ENCODE measurements at places on chromosomes 5 and 9.

DNA sequence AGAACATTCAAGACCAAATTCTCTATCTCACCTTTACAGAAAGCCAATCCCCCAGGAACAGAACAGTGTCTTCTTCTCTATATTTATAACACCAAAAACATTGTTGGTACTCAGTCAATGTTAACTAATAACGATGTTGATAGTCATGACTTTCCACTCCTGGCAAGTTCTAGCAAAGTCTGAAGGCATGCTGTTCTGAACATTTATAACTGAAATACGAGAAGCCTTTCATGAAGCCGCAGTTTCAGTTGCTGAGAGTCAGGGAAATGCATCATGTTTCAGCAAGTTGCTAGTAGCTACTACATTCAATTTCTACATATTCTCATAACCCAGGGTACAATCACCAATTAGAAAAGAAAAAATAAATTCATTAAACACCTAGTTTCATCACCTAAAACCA is 301.4 kb downstream of the PDE4D start:
- peak; percentile 17 for DNase-seq

DNA sequence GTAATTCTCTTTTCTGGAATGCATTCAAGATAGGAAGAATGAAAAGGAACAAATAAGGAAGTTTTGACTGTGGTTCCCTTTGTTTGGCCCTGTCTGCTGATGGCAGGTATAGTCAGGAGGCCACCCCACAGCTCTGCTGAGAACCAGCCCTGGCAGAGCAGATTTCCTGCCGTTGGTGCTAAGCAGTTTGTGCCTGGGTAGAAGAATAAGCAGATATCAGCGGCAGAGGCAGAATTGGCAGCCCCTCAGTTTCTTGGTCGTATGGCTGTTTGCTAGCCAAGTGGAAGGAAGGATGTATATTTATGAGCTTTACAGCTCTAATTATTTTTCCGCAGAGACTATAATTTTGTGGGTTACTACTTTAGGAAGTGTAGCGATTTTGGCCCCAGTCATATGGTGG is 310.2 kb upstream of the RFX3 start:
- DNase-seq, result no peak

DNA sequence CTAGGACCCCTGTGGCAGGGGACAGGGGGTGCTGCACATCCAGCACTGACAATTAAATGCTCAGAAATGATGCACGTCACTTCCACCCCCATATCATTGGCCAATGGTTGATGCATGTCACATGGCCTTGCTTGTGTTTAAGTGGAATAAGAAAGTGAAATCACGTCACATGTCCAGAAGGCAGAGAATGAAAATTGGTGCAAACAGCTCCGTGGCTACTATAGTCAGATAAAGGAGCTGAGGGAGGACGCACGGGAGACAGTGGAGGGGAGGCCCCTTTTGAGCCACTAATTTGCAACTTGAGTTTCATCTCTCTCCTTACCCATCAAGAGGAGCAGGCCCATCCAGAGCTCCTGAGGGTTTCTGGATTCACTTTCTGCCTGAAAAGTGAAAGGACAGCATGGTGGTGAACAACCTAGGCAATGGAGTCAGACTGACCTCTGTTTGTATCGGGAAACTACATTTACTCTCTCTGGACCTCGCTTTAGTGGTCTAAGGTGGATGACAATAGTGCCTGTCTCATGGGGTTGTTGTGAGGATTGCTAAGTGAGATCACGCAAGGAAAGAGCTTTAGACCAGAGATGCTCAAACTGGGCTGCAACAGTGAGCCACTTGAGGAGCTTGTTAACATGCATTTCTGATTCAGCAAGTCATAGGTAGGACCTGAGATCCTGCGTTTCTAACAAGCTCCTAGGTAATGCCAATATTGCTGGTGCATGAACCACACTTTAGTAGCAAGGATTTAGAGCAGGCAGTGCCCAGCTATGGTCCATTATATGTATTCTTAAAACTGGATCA is 133.9 kb upstream of the ADRA1B start:
- DNase-seq, result no peak

DNA sequence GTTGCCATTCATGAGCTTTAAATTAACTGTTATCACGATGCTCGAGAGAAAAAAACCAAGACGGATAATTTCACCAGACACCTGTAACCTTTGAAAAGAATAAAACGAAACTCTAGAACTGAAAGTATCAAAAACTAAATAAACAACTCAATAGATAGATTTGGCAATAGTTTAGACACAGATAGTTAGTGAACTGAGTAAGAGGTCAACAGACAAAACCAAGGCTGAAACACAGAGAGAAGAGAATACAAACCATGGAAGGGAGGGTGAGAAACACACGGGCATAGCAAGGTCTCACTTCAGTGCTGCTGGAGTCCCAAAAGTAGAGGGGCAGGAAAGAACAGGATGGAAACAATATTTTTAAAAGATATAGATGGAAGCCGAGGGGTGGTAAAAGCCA is 3.3 kb upstream of the OR2V1 start:
- no peak for DNase-seq

GRCh38 chr5:39257554-39257953 is 38.2 kb upstream of the FYB1 start:
- DNase-seq, result no peak

GRCh38 chr5:143496943-143497342 is 93.5 kb upstream of the NR3C1 start:
- DNase-seq, result no peak

DNA sequence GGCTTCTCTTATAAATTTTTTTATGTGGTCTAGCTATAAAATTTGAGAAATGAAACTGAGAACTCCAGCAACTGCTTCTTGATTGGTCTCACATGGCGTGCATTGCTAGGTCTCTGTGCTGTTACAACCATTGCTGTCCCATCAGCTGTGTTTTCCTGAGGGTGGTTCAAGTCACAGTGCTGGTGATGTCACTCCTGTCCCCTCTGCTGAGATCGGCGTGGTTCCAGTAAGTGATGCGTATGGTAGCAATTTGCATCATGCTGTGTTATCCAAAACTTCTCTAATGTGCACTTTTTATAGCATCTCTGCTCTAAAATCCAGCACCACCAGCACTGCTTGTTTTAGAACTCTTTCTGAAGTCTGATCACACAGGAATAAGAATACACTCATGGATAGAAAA is 112.6 kb upstream of the ZNF608 start:
- no peak for DNase-seq

DNA sequence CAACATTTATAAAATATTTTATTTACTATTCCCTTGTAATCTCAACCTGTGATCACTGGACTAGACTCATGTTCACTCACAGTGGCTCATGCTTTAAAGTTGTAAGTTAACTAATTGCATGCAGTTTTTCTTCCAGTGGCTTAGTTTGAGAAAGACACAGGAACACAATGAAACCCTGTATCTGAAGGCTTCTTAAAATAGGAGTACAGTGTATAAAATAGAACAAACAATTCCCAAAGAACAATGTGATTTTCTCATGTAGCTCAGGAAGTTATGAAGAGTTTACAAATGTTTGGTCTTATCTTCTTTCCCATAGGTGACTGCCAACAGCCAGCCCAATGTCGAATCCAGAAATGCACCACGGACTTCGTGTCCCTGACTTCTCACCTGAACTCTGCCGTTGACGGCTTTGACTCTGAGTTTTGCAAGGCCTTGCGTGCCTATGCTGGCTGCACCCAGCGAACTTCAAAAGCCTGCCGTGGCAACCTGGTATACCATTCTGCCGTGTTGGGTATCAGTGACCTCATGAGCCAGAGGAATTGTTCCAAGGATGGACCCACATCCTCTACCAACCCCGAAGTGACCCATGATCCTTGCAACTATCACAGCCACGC is 5.9 kb downstream of the RGMB start:
- DNase-seq, result no peak

DNA sequence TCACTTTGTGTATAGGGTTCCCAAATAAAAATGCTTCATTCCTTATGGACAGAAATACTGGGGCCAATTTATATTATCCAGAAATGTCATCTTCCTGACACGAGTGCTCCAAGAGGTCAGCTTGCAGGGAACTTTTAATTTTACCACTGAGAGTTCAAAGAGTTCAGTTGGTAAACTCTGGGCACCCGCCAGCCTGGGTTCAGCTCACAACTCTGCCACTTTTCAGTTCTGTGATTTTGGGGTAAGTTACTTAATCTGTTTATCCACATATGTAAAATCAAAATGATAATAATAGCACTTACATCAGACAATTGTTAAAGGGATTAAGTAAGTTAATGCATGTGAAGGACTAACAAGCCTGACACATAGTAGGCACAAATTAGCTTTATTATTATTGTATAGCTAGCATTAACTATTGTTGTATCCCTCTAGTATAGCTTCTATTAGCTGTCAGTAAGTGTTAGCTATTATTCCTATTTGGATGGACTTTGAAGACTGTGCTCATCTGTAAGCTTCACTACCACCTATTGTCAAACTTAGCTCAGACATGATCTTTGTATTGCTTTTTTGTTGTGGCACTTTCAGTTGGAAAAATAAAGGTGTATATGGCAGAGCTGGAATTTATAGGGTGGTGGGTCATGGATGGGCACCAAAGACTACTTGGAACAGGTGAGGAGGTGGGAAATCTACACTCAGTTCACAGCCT is 1.6 kb downstream of the MEGF10 start:
- no peak for DNase-seq

- no peak for DNase-seq
Observed at GRCh38 chr5:95152535-95152934, 132.4 kb downstream of the MCTP1 start.

GRCh38 chr9:125049212-125050049 is 93.9 kb downstream of the SCAI start:
- no peak for DNase-seq

DNA sequence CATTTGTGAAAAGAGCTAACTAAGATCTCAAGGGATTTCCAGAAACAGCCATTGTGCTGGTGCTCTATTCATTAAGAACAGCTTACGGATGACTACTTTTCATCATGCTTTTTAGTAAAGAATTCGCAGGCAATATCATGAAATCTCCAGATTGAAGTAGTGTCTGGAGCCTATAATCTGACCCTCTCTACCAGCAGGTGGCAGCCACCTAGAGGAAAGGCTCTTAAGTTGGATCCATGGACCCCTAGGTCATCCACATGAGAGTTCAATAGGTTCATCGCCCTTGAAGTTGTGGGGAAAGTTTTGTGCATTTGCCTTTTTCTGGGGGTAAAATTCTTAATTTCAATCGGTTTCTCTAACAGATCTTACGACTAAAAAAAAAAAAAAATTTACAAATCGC is 82.3 kb downstream of the SLC1A3 start:
- DNase-seq, result peak; percentile 32

DNA sequence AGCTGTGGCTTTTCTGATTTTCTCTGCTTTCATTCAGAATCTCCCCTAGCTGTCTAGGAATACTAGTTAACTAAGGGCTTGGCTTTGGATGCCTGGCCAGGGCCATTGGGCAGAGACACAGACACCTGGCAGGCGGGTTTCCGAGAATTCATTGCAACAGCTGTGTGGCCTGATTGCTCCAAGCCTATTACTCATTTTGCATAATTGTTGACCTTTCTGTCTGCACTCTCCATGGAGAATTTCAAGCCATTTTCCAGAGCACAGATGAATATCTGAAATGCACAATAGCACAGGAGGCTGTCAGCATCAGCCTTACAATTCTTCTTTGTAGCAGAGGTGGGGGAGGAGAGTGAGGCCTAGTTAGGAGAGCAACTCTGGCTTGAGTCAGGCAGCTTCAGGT is 310.5 kb downstream of the DMAC1 start:
- DNase-seq, result no peak

DNA sequence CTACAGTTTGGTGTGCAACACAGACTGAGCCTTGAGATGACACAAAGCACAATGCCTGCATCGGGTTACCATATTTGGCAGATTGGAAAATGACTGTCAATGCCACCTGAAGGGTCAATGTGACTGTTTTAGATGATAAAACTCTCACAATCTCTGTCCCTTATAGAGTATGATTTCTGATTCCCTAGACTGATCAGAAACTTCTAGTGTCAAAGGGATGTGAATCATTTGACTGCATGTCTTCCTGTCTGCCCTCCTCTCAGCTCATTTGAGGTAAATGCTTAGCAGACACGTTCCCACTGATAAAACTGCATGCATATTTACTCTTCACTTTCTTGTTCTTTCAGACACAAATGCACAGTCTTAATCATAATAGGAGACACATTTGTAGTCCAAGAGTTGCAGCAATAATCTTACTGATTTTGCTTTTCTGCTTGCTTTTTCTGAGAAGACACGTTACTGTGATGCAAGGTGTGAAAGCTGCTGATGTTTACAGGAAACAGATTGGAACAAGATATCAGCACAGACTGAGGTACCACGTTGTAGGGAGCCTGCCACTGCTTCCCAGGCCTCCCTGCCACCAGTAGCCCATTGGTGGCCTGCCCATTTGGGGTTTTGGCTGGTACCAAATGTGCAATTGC is 77.8 kb downstream of the GCNT4 start:
- no peak for DNase-seq

DNA sequence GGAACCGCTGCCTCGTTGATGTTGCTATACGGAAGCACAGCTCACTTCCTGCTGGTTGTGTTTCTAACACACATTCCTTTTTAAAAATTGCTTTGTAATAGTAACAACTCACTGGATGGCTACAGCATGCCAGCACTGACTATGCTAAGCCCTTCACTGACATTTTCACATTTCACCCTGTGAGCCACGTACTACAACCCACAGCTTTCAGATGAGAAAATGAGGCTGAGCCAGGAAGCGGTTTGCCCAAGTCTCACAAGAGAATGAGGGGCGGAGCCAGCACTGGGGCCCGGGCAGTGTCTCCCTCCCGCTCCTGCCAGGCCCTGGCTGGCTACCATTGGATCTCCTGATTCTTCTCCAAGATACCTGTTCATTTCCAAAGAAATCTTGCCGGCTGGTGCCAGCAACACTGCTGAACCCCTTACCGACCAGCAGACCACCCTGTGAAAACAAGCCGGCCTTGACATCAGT is 38.3 kb downstream of the FAM78A start:
- DNase-seq, result no peak

DNA sequence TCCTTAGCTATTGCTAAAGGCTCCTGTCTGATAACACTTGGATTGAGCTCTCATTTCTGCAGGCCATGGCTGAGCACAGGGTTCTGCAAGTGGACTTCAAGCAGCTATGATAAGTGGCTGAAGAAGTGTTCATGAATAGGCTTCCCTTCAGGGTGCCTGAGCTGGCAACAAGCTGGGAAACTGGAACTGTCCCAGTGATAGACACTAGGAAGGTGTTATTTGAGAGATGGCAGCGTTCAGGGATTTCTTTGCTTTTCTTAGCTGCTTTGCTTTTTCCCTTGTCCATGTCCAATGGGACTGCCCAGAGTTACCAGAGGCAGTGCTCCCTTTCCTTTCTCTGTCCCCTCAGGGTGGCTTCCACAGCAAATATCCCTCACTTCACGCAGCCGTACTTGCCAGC is 75.8 kb downstream of the INIP start:
- no peak for DNase-seq
